ENCODE measurements at places on chromosomes 1 and 21.

- no peak for DNase-seq
Observed at GRCh38 chr1:90347366-90347765, 352.5 kb downstream of the ZNF326 start.

GRCh38 chr21:39025198-39025597, 158.1 kb downstream of the PSMG1 start:
- no peak for DNase-seq

DNA sequence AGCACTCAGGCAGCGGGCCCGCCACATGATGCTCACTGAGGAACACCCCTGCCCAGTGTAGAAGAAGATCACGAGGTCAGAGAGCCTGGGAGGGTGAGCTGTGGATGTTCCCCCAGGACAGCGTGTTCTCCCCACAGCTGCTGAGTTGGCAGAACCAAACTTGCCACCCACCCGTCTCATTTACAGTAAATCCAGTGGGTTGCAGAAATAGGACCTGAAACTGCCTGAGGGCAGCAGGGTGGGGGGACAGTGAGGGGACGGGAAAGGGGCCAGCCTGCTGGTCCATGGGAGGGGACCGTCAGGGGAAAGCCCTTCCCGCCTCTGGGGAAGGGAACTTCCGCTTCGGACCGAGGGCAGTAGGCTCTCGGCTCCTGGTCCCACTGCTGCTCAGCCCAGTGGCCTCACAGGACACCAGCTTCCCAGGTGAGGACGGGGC, at the start of gene C1QB:
Gene C1QB, plus strand, starts transcription at position 356 of the 436 bp plus-strand sequence. CDS start 6,227 bp downstream, outside the sequence.
- no peak for DNase-seq

GRCh38 chr1:154578058-154578418, 10.5 kb downstream of the CHRNB2 start:
- DNase-seq = no peak

GRCh38 chr21:31892686-31893085, 19.9 kb downstream of the HUNK start:
- DNase-seq = no peak

GRCh38 chr1:17128361-17128760, 9.1 kb upstream of the PADI2 start:
- DNase-seq = no peak

GRCh38 chr1:104467590-104467989, 717.9 kb downstream of the AMY1C start:
- DNase-seq = no peak

DNA sequence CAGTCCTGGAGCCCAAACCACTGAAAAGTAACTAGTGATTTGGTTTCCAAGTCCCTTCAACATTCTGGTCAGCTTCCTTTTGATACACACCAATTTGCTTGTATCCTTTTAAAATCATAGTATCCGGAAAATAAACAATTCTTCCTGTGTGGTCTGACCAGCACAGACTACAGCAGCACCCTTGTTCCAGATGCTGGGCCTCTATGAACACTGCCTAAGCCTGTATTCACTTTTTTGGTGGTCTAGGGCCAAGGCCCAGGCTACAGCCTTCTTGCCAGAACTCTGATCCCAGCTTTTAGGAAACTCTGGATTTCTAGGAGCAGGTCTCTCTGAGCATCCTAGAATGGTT, 801 bp upstream of the DDAH1 start:
- no peak for DNase-seq

DNA sequence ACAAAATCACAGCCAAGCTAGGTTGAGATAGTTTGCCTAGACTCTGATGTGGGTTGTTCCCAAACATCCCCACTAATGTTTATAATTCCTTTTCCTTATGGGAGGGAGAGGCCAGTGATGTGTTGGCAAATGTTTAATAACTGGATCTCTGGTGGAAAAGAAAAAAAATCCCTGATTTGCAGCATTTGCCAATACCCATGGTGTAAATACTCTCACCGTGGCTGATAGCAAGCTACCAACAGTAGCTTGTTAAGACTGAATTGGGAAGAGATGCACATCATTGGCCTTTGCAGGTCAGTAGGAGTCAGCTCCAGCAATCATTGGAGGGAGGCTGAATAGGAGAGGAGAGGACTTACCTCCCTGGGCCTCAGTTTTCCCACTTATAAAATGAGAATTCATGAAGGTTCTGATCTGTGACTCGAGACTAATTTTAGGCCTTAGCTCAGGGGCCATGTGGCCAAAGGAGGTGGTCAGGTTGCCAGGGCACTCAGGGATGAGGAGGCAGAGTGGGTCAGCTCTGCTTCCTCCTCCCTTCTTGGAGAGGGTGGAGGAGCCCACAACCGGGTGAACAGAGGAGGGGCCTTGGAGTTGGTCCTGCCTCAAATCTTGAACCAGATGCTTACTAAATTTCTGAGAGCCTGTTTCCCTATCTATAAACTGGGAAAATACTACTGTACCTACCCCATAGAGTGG, 20.0 kb upstream of the SCMH1 start:
- DNase-seq = no peak

GRCh38 chr1:26161415-26162219, 2.7 kb downstream of the FAM110D start:
- DNase-seq = no peak

- DNase-seq = no peak
Observed at GRCh38 chr1:173255214-173255813, 48.2 kb upstream of the TNFSF4 start.

DNA sequence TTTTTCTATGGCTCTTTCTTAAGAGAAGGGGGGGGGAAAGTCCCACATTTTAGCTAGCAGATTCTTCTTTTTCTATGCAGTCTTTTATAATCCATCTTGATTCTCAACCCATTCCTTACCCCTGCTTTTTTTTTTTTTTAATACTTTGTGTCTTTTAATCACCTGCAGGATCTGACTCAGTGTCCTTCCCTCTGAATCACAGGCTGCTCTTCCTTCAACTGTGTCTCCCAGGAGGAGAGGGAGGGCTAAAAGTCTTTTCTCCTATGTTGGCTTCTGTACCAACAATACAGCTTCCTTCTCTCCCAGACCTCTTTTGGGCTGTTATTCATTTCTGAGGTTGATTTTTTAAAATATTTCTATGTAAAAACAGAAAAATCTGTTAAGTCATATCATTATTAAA, 686.2 kb downstream of the ADGRL2 start:
- DNase-seq = no peak

DNA sequence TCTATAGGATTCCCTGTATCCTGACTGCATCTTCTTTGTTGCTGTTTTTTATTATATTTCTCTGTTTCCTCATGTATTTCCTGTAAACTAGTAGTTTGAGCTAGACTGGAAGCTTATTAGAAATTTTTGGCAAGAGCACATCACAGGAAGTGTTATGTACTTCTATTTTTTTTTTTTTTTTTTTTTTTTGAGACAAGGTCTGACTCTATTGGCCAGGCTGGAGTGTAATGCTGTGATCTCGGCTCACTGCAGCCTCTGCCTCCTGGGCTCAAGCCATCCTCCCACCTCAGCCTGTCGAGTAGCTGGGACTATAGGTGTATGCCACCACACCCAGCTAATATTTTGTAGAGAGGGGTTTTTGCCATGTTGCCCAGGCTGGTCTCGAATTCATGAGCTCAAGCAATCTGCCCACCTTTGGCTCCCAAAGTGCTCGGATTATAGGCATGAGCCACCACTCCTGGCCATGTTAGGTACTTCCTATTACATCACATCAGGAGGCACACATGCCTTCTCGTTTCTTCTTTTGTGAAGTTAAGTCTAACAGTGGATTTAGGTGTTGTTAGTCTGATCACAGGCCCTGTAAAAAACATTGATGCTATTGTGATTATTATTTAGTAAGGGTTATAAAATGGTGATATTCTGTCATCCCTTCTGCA, 12.5 kb downstream of the C1orf21 start:
- no peak for DNase-seq

GRCh38 chr21:14088391-14088790, 122.4 kb downstream of the LIPI start:
- DNase-seq = no peak

DNA sequence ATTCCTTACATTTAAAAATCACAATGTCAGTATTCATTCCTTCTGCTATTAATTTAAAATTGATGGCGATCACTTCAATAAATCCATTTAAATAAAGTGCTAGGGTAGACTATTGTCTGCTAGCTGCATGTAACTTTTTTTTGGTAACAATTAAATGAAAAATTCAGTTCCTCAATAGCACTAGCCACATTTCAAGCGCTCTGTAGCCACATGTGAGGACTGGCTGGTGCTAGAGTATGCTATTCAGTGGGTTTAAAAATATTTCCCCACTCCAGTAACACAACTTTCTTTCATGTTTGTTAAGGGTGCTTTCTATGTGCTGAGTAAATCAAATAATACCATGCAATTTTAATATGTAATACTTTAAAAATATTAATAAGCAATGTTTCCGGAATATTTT, 108.2 kb downstream of the LTN1 start:
- DNase-seq = no peak

- no peak for DNase-seq
Observed at GRCh38 chr1:234977875-234978396, 150.7 kb downstream of the TOMM20 start.

- no peak for DNase-seq
Observed at GRCh38 chr1:206829875-206830274, 35.5 kb upstream of the IL20 start.

DNA sequence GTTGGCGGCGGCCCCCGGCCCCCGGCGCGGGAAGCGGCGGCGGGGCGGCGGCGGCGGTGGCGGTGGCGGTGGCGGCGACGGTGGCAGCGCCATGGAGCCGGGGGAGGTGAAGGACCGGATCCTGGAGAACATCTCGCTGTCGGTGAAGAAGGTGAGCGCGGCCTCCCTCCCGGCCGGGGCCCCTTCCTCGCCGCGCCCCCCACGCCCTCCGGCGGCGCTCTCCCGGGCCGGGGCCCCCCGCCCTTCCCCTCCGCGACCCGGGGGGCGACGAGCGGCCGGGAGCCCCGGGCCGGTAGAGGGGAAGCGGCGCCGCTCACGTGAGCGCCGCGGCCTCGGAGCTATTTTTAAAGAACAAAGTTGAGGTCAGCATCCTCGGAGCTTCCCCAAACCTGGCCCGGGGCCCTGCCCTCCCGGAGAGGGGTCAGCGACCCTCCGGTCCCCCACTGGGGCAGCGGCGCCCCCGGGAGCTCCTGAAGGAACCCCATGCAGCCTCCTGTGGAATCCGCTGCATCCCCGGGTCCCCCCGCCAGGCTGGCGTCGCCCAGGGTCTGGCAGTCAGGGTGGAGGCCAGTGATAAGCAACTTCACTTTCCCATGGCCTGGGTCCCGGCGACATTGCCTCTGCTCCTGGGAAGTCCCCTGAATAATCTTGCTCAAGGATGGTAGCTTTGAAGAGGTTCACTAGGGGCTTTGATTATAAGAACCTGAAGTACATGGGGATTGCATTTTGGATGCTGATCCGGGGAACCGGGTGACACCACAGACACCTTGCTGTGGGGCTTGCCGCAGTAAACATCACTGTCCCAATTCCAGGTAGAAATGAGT, 560 bp downstream of the PLEKHM2 start:
- peak; percentile 19 for DNase-seq

- DNase-seq = no peak
Observed at GRCh38 chr1:109620401-109620791, 759 bp downstream of the AMPD2 start.

- no peak for DNase-seq
Observed at GRCh38 chr1:184300446-184300845, 86.4 kb upstream of the C1orf21 start.

- DNase-seq = no peak
Observed at GRCh38 chr1:77100875-77101274, 118.4 kb downstream of the PIGK start.

DNA sequence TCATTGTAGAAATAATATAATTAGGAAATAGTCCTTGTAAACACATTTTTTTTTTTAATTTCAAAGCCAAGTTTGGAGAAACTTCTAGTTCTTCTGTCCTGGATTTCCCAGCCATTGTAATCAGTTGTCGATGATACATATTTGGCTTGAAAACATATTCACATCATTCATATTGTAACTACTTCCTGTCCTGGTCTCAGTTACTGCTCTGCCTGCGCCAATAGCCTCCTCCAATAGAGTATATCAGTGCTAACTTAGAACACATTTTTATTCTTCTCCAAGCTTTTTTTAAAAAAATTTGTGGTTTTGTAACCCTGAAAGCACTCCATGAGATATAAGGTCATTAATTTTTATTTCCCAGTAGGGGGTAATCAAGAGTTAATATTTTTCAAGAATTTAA, 46.1 kb upstream of the FMO2 start:
- no peak for DNase-seq

DNA sequence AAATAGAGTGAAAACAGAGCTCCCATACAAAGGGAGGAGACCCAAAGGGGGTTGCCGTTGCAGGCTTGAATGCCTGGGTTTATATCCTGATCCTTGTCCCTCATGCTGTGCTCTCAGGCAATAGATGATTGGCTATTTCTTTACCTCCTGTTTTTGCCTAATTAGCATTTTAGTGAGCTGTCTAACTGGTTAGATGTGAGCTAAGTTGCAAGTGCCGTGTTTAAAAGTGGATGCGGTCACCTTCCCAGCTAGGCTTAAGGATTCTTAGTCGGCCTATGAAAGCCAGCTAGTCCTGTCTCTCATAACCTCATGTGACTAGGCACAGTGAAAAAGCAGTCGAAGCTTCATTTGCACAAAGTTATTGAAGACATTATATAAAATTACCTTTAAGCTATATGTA, 356.7 kb upstream of the TMPRSS15 start:
- DNase-seq = no peak

DNA sequence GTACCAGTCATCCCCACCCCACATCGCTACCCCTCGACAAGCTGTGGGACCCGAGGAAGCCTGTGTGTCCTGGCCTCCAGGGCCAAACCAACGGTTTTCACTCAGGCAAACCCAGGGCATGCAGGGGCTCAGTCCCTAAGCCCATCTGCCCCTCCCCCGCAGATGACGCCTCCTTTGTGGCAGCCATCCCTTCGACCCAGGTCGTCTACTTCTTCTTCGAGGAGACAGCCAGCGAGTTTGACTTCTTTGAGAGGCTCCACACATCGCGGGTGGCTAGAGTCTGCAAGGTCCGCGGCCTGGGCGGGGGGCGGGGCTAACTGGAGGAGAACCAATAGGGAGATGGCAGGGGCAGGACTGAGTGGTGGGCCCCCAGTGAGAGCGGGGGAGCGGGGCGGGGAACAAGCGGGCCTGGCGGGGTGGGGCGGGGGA, 7.4 kb downstream of the SEMA4A start:
- DNase-seq = peak; percentile 54

DNA sequence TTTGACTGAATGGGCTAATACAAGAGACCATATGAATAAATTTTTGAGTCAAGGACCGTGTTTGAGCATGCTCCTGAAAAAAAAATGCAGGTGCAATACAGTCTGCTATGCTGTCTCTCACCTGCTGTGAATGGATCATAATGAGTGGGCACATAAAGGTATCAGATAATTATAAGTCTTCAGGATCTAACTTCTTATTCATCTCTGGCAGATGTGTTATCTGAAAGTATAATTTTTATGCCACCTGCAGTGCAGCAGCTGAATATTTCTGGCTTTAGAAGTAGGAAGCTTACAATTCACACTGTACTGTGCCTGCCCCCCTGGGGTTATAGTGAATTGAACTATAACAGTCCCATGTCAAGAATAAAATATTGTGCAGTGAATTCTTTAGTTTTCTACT, 333.3 kb downstream of the MRPL39 start:
- no peak for DNase-seq

GRCh38 chr1:101280942-101281654, 44.3 kb downstream of the S1PR1 start:
- DNase-seq = no peak

- no peak for DNase-seq
Observed at GRCh38 chr21:29144736-29145353, 14.4 kb downstream of the MAP3K7CL start.

Data from activated T-cell treated with anti-CD3 and anti-CD28 coated beads for 1 hour (primary cell).